ENCODE measurements at places on chromosomes 11 and 22.

GRCh38 chr22:38081941-38082828 lies 1.8 kb downstream of the SLC16A8 start:
- no peak for DNase-seq

GRCh38 chr22:20268279-20269012 lies at the start of gene RTN4R:
TSS of gene RTN4R (minus strand) at chr22:20268318. CDS start at chr22:20268092, 226 bp downstream.
- no peak for DNase-seq

GRCh38 chr11:57426929-57427726 lies at the start of gene SLC43A3:
TSS of gene SLC43A3 (minus strand) at chr11:57427121. CDS start at chr11:57426172, 949 bp downstream.
- DNase-seq, result peak; percentile 59

- DNase-seq, result no peak
Measured at GRCh38 chr11:114664641-114665040, 13.7 kb upstream of the NXPE2 start.

- no peak for DNase-seq
Measured at GRCh38 chr11:74037309-74037708, 28.4 kb upstream of the UCP3 start.

DNA sequence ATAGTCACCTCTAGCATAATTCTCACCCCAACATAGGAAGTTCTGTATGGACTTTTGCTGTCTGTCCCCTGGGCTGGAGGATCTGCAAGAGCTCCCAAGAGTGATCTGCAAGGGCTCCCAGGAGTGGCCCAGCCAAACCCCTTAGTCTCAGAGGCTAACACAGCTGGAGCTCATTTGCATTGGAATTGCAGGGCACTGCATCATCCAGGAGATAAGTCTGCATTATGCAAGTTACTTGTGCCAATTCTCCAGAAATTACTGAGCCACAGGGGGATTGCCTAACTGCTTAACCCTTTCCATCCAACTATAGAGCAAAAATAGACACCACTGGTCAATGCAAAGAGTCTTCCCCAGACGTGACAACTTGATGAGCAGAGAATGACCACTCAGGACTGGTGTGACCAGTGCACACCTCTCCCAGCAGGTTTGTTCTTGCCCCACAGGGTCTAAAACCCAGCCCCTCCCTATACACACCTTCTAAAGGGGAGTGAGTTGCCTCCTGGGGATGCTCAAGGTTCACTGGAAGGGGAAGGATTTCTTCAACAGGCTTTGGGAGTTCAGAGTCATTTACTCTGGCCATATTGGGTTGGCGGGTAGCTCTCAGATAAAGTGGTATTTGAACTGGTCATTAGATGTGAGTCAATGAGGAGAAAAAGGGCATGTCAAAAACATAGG lies 38.4 kb downstream of the POU2AF3 start:
- no peak for DNase-seq

DNA sequence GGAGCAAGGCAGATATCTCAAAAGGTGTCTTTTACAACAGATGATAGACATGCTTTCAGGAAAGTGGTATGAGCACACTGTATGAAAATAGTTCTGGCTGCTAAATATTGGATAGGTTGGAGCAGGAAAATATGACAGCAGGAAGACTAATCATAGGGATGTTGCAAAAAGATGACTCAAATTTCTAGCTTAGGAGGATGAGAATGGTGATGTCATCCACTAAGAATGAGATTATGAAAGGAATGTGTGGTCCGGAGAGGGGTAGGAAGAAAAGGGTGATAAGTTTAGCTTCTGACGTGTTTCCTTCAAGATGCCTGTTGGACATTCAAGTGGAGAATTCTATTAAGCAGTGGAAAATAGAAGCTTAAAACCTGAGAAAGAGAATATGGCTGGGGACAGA lies 46.4 kb downstream of the RCN1 start:
- DNase-seq, result peak; percentile 65

- no peak for DNase-seq
Measured at GRCh38 chr11:102734650-102735049, 9.9 kb upstream of the MMP8 start.

GRCh38 chr11:63226488-63227114 lies 16.8 kb downstream of the SLC22A25 start:
- DNase-seq, result no peak

GRCh38 chr22:49958931-49959781 lies 1.4 kb upstream of the PIM3 start:
- DNase-seq, result no peak

DNA sequence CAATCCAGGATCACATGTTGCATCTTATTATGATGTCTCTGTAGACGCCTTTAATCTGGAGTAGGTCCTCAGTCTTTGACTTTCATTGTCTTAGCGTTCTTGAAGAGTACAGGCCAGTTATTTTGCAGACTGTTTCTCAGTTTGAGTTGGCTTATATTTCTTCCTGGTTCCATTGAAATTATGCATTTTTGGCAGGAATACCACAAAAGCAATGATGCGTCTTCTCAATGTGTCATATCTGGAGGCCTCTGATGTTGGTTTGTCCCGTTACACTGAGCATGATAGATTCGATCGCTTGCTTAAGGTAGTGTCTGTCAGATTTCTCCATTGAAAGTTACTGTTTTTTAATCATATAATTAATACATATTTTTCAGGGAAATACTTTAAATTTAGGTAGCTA lies 30.6 kb downstream of the TECTA start:
- DNase-seq, result no peak

DNA sequence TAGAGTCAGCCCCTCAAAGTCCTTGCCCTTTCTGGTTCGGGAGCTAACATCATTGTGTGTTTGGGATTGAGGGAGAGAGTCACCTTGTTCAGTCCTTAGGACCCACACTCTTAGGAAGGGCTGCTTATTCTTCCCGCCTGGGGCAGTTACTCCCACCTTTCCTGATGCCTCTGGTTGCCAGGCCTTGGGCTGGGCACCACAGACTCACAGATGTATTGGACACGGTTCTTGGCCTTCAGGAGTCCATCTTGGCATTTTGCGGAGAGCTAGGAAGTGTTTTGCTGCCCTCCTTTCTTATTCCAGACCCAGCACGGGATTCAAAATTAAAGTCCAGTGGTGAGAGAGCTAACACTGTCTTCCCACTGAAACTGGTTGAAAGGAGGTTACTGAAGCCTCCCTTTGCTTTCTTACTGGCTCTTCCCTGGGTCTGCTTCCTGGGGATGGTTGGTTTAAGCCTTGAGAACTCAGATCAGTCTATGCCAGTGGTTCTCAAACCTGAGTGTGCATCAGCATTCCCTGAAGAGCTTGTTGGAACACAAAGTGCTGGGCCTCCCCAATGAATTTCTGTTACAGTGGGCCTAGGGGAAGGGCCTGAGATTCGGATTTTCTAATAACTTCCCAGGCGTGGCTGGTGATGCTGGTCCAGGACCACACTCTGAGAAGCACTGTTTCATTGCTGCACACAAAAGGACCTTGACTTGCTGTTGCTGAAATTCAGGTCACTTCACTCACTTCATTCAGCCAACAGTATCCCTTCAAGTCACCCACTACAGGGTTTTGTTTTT lies 1.4 kb downstream of the OSBP2 start:
- DNase-seq, result no peak

- DNase-seq, result no peak
Measured at GRCh38 chr22:44962741-44963454, 46.9 kb downstream of the PHF21B start.

GRCh38 chr11:15795378-15795777 lies 561.0 kb downstream of the SOX6 start:
- DNase-seq, result no peak

- DNase-seq, result no peak
Measured at GRCh38 chr22:27463121-27463660, 338.4 kb downstream of the MN1 start.

GRCh38 chr11:79418241-79418640 lies 22.6 kb downstream of the TENM4 start:
- DNase-seq, result no peak

GRCh38 chr11:114228435-114229411 lies 67.5 kb upstream of the NNMT start:
- peak; percentile 27 for DNase-seq

DNA sequence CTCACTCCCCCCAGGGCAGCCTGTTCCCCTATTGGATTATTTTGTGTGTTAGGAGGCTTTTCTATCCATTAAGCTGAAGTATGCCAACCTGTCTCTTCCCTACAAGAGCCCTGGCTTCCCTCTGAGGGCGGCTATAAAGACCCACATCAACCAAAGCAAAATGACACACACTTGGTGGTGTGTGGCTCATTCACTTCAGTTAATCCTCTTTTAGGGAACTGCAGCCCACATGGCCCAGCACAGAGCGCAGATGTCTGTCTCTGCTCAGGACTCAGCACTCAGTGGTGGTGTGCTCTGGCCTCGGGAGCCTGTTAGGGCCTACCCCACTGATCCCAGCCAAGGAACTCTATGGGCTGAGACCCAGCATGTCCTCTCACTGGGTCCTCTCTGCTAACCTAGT lies 32.2 kb upstream of the LRRC10B start:
- DNase-seq, result no peak

DNA sequence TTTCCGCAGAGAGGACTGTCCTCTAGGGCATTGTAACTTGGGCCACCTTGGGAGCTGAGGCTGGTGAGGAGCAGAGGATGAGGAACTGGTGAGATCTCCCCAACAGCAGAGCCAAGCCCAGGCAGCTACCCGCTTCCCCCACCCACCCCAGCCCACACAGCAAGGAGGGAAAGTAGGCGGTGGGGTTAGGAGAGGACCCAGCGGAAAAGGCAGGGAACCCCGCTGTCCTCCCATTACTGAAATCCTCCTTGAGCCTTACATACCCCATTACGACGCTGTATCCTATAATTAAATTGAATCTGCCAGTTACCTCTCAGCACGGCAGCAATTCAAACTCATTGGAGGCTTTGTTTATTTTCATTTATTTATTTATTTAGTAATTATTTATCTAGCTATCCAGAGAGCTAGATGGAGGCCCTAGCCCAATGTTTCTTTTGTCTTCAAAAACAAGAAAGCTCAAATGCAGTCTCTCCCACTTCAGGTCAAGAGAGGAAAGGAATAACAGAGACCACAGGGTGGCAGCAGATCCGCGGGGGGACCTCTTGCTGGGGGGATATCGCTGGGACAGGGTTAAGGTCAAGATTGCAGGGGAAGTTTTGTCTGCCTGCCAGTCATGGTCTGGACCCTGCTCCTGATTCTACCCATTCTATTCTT lies 218.0 kb downstream of the ST3GAL4 start:
- DNase-seq, result no peak

- DNase-seq, result no peak
Measured at GRCh38 chr11:8032576-8033304, 45.6 kb downstream of the EIF3F start.

DNA sequence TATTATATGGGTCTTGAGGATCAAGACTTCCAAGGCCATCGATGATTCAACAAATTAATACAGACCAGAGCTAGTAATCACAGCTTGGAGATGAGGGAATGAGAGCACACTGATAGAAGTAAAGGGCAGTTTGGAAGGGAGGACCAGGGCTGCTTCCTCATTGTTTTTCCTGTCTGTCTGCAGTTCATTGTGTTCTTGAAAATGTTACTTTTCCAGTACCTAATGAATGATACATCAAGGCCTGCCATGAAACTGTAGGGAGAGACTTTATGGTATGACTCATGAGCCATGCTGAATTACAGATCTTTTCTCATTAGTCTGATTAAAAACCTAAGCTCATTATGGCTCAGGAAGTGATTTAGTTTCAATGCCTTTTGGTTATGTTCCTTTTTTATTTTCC lies 855.6 kb downstream of the KCNA4 start:
- DNase-seq, result peak; percentile 59

DNA sequence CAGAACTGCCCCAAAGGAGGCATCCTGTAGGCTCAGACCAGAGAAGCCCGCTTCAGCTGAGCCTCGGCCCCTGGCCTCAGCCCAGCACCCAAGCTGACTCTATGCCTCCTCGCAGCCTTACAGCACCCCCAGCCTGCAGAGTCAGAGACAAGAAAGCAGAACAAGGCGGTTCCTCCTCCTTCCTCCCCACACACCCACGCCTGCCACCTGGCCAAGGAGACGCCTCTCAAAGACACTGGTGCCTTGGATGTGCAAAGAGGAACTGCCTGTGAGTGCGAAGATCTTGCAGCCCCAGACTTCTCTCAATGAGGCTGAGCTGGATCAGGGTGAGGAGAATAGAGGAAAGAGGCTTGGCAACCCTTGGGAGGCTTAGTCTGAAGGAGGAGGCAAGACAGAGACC lies 60.2 kb downstream of the PDE2A start:
- no peak for DNase-seq
